ENCODE measurements at places on chromosomes 6 and 20.
A peak's percentile ranks its signal among the peaks of the same experiment; 100 is the strongest.

- DNase-seq = no peak
These were observed 114.8 kb downstream of the FOXO3 start for GRCh38 chr6:108675226-108676200.

- DNase-seq = peak; percentile 5
These were observed 43.7 kb upstream of the MAP7 start for GRCh38 chr6:136593748-136594490.

- DNase-seq = peak; percentile 62
These were observed 40.9 kb downstream of the ZFP64 start for GRCh38 chr20:52150440-52151258.

DNA sequence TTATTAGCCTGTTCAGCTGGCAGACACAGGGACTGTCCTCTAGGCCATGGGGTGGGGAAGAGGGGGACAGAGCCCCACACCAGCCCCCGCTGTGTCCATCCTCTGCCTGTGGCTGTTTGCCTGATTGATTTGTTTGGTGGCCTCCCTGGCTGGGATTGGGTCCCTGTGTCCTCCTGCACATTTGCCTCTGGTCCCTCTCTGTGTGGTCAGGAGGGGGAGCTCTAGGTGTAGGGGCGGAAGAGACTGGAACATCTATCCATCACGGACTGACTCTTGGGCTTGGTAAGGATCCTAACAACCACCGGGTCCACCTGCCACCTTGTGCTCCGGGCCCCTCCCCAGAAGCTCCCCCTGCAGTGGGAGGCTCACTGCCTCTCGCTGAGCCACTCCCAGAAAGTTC, 38.4 kb upstream of the CCDC167 start:
- peak; percentile 45 for DNase-seq

DNA sequence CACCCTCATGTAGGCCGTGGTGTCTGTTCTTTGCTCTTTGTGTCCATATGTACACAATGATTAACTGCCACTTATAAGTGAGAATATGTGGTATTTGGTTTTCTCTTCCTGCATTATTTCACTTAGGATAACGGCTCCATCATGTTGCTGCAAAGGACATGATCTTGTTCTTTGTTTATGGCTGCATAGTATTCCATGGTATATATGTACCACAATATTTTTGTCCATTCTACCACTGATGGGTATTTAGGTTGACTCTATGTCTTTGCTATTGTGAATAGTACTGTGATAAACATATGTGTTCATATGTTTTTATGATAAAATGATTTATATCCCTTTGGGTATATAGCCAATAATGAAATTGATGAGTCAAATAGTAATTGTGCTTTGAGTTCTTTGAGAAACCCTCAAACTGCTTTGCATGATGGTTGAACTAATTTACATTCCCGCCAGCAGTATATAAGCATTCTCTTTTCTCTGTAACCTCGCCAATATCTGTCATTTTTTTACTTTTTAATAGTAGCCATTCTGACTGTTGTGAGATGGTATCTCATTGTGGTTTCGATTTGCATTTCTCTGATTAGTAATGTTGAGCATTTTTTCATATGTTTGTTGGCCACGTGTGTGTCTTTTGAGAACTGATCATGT, 174.4 kb upstream of the NT5E start:
- no peak for DNase-seq

DNA sequence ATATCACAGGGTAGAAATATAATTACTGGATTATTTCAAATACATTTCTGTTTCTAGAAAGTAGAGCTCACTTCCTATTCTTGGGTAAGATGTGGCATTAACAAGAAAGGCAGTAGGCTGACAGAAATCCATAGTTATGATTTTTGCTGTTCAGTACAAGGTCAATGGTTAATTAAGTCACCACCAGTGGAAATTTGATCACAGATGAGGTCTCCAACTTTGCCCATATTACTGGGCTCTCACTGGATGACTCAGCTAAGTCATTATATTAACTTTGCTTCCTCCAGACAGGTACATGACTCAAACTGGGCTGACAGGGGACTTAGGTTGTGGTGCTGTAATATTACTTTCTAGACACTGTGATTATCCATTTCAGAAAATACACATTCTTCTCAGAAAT, 212.4 kb downstream of the GRIK2 start:
- DNase-seq = no peak

DNA sequence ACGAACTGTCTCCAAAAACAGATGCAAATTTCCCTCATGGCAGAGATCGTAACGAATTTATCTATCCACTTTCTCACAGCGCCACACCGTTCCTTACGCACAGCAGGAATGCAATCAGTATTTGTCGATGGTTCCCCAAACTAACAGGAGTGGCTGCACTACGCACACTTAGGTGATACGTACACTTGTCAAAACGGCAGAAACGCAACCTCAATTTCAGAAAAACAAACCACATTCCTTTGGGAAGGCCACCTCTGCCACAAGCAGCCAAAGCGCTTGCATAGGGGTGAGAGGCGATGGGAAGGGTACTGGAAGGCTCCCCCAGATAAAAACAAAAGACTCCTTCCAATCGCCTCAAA, 638 bp downstream of the MDN1 start:
- DNase-seq = peak; percentile 78

GRCh38 chr20:10350188-10350842, 83.7 kb downstream of the MKKS start:
- DNase-seq = no peak

GRCh38 chr6:52243282-52243893, 912 bp downstream of the IL17F start:
- DNase-seq = no peak

GRCh38 chr6:41546866-41547798, 951 bp downstream of the FOXP4 start:
- peak; percentile 62 for DNase-seq

DNA sequence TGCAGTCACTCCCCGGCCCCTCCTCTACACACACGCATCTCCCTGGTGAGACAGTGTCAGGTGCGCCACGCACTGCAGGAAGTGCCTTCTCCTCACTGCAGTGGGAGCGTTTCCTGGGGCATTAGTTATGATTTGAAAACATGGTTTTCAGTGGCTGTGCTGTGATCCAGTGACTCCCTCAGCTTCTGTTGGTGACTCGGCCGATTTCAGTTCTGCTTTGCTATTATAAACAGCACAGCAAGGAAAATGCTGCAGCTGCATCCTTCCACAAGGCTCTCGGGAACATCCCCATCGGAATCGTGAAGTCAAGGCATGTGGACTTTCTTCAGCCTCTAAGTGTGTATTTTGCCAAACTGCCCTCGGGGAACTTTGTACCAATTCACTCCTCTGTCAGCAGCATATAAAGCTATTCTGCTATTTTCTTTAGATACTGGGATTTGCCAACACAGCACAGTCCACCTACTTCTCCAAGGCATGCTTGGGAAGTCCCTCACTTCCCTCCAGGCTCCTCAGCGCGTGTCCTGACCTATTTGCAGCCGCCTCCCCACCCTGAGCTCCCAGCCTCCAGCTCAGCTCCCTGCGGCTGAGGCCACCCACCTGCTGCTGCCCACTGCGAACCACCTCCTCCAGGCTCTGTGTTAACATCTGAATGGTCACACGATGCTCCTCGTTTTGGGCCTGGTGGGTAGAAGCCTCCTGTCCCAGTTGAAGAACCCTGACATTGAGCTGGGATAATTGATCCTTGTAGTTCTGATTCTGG, 54.5 kb downstream of the GINS1 start:
- no peak for DNase-seq

DNA sequence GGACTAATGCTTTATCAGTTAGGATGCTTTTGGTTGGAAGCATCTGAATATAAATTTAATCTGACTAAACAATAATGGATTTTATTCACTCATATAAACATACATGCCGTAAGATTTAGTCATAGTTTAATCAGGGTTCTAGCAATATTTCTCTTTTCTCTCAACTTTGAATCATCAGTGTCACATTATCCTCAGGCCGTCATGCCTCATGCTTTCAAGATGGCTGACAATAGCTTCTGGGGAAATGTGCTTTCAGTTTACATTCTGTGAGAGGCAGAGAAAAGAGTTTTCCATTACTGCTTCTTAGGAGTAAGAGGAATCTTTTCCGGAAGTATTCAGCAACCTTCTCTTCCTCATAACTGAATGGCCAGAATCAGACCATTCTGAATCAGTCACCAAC, 162.2 kb downstream of the GJA1 start:
- no peak for DNase-seq

GRCh38 chr6:13666194-13667105, 45.2 kb downstream of the RANBP9 start:
- DNase-seq = peak; percentile 74

DNA sequence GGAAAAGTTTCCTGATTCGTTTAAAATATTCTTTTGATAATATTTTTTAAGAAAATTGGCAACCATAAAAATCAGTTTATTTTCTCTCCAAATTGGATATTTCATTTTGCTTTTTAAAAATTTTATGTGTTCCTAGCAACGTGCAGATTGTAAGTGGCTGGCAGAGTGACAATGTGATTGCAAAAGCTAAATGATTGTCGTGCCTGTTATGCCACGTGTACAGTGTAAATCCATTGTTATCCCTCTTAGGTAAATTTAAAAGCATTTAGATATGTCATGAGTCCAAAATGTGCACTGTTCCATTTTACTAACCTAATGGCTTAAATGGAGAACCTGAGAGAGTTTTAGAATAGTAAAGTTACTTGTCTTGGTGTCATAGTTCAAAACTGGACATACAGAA, 94.4 kb upstream of the ADGRF4 start:
- DNase-seq = no peak

GRCh38 chr20:48131581-48131980, 346.3 kb upstream of the SULF2 start:
- no peak for DNase-seq

DNA sequence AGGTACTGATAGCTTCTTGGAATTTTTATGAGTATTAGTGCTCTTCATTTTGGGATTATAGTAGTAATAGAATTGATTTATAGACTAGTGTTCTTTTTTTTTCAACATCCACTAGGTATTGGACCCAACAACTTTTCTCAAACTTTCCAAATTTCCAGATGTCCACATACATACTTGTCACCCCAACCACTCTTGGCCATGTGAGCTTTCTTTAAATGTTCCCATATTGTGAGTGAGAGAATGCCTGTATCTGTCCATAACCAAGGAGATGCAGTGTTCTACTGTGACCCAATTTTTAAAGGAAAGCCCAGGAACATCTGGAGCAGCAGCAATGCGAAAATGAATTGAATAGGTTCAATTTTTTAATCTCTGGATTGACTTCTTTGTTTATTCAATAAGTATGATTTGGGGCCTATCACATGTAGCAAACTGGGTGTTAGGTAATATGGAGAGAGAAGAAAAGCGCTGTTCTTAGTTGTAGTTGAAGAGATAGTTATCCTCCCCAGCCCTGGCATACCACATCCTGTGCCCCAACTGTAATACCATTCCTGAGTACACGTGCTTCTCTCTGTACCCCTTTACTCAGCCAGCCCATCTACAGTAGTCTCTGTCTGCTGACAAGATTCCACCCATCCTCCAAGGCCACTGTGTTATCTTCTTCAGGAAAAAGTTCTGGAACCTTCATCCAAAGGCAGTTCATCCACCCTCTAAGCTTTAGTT, 116.8 kb upstream of the SUPT3H start:
- no peak for DNase-seq

DNA sequence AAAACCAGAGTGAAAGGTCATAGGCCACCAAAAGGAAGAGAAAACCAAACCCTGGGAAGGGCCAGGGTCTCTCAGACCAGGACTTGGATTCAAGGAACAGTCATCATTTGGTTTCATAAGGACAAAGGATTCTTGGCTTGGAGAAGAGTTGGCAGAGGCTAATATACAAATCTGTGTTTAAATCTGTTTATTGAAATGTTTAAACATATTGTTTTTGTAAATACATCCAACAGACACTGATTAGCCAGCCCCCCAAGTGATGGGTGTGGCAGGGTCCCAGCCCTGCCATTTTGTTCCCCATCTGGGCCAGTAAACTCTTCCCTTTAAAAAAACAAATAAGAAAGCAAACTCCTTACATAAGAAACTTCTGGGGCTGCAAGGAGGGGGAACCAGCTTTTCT, 6.1 kb upstream of the ZNF831 start:
- no peak for DNase-seq

GRCh38 chr6:50837589-50838445, 19.1 kb downstream of the TFAP2B start:
- no peak for DNase-seq

GRCh38 chr6:3754776-3755175, 3.3 kb upstream of the PXDC1 start:
- no peak for DNase-seq

- no peak for DNase-seq
These were observed 54.3 kb downstream of the ANKRD60 start for GRCh38 chr20:58173930-58174707.

DNA sequence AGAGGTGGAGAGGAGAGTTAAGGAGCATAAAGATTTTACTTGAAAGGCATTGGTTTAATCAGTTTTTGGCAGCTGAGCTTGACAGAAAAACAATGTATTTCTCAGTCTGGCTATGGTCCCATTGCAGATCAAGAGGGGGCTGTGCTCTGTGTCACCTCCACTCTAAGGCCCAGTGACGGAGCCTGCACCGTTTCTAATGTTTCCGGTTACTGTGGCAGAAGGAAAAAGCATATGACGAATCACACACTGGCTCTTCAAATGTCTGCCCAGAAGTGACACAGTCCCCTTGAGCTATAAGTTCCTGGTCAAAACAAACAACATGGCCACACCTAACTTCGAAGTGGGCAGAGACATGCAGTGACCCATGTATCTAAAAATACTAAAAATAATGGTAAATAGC, 372.0 kb downstream of the PLCB1 start:
- no peak for DNase-seq

DNA sequence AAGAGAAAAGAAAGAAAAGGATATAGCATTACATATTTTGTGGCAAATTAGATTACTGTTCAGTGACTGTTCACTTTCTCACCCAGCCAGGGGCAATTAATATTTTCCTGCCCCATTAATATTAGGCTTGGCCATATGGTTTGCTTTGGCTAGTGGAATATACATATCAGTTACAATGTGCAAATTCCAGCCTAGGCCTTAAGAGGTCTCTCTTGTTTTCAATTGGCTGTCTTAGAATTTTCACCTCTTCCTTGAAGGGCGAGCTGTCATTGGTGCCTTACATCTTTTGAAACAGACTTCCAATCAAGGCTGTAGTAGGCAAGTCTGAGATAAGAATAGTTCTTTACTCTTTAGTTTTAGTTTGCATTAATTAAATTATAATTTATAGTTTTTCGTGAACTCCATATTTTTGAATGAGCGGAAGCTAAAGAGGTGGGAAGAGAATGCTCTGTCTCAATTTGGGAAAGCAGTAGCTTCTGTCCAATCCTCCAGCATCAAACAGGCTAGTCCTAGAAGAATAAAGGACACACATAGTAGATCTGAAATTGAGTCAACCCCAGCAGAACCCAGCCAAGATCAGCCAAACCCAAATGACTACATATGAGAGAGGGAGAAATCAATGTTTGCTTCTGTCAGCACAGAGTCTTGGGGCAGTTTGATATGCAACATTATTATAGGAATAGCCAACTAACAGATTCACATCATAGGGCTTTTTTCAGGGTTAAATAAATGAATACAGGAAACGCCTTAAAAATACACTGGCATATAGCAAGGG, 6.3 kb upstream of the CSNK2A1 start:
- no peak for DNase-seq

- no peak for DNase-seq
These were observed 2.8 kb upstream of the COX7A2 start for GRCh38 chr6:75246386-75246785.
